NCI-H1105 treated with DMSO at 0.1 percent for 48 hours (cell line): ENCODE measurements at places on chromosomes 4 and X.
A peak's percentile ranks its signal among the peaks of the same experiment; 100 is the strongest.

- no peak for DNase-seq
Observed at GRCh38 chr4:39642885-39643552, 4.4 kb upstream of the SMIM14 start.

- DNase-seq: no peak
Observed at GRCh38 chrX:53320543-53321229, 39.3 kb upstream of the IQSEC2 start.

GRCh38 chrX:42952621-42953020, 174.7 kb upstream of the PPP1R2C start:
- DNase-seq: no peak

- no peak for DNase-seq
Observed at GRCh38 chrX:120111611-120112010, 4.1 kb downstream of the RHOXF1 start.

- no peak for DNase-seq
Observed at GRCh38 chr4:75683482-75684155, 10.4 kb upstream of the G3BP2 start.

DNA sequence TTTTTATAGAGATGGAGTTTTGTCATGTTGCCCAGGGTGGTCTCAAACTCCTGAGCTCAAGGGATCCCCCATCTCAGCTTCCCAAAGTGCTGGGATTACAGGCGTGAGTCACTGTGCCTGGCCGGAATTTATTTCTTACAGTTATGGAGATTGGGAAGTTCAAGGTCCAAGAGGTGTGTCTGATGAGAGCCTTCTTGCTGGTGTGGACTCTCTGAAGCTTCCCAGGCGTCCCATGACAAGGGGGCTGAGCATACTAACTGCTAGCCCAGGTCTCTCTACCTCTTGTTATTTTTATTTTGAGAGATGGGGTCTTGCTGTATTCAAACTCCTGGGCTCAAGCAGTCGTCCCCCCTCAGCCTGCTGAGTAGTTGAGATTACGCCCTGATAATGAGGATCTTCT, 2.9 kb upstream of the NSD2 start:
- DNase-seq: no peak

GRCh38 chrX:110002300-110003166, at the start of gene TMEM164:
Gene TMEM164 (plus strand): TSS chrX:110003114. CDS start chrX:110003775, 661 bp downstream.
- peak; percentile 73 for DNase-seq

- peak; percentile 36 for DNase-seq
Observed at GRCh38 chr4:22897520-22898108, 204.9 kb downstream of the GBA3 start.

DNA sequence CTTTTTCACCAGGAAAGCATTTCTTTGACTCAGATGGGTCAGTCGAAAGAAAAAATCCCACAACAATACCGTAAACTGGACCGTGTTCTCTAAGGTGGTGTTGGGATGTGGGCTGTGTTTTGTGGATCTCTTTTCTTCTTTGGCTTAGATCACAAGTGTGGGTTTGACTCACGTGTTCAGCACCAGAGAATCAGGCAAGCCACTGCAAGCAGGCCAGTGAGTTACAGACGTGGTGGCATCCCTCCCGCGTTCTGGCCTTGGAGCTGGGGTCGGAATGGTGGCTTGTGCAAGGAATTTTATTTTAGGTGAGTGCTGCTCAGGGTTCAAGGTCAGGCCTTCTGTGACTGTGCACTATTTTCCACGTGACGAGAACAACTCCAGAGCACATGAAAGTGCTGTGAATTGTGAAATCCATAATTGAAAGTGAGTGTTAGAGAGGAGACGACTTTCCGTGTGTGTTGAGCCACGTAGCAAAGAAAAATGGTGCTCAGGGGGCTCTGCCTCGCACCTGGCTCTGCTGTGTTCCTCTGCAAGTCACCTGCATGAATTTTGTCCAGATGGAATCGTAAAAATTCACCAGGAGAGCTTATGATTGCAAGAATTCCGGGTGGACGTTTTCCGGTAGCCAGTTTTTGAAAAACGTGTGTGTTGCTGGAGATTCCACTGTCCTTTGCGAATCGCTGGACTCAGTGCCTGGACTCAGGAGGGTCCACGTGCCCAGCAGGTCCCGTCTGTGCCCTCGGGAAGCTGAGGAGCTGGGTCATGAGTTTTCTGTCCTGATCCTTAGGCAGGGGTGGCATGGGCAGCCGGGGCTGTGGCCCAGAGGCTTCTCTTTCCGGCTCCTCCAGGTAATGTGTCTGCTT, 33.6 kb upstream of the HGFAC start:
- DNase-seq: no peak

- no peak for DNase-seq
Observed at GRCh38 chrX:120269373-120270035, 18.9 kb downstream of the ZBTB33 start.
